ENCODE measurements at places on chromosomes 13 and 19.
A peak's percentile ranks its signal among the peaks of the same experiment; 100 is the strongest.

DNA sequence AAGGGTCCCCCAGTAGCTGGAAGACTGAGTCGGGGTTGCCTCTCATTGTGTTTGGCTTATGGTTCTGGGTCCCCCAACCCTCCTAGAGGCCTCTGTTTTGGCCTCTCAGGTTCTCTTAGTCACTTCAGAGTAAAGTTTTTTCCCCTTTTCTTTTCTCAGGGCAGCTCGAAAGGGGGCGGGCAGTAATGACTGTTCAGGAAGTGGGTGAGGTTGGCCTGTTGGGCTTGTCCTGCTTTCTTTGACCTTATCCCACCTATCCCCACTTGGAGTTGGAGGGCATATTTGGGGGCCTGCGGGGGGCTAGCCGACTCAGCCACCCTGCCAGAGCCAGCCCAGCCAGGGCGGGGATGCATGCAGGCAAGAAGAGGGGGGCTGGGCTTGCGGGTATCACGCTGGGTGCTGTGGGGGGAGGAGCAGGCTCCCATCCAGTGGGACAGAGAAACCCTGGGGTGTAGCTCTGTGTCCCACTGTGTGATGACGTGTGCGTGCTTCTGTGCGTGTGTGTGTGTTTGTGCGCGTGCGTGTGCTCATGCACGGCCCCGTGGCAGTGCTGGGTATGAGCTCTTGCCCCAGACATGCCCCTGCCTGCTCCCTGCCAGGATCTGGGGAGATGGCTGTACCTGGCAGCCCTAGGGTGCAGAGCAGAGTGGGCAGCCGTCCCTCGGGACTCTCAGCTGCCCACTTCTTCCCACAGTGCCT is 1.4 kb downstream of the CIC start:
- DNase-seq: peak; percentile 60

GRCh38 chr13:50074843-50075242 is 59.6 kb downstream of the KCNRG start:
- no peak for DNase-seq

DNA sequence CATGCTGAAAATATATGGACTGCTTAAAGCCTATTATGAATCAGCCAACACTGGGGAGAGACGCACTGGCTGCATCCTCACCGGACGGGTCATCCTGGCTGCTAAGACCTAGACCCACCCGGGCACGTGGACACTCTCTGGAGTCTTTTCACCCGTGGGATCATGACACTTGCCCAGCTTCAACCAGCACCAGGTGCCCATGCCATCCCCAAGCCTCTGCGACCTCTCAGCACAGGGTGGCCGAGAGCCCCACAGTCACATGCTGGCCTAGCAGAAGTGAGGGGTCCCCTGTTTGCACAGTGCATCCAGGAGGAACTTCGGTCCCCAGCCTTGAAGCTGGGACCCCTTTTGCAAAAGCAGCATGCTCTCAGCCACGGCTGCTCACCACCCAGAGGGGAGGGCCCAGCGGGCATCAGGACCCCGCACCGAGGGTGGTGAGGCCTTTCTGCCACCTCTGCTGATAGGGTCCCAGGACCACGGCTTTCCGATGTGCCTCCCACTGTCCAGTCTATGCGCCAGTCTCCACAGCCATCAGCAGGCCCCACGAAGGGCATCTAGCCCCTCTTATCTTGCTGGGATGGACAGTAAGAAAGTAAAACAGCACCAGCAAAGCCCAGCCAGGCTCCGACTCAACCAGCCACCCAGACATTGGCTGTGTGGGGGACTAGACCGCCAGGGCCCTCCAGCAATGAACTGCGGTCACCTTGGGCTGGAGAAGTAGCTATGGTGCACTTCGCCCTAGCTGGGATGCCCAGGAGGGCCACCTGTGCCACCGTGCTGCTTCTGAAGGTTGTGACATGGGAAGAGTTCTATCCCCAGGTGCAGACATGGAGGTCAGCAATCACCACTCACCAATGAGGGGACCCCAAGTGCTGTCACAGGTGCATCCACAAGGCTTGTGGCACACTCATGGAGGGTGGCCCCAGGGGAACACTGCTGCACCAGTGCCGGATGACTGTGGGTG is 73.1 kb downstream of the CEBPG start:
- peak; percentile 10 for DNase-seq

DNA sequence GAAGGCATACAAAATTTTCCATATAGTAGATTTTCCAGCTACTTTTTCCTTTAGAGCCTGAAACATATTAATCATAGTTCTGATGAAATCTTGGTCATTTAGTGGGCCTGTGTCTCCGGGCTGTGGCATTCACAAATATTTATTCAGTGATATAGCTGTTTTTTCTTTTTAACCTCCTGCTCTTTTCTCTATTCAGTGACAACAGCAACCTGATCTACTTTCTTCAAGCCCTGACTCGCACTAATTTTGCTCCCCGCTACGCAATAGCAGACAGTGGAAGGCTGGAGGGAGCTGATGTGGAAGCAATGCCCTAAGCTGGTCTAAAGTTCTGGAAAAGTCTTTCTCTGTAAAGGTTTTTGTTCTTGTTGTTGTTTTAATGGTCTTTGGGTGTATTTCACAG is 289.7 kb downstream of the SLITRK6 start:
- no peak for DNase-seq

DNA sequence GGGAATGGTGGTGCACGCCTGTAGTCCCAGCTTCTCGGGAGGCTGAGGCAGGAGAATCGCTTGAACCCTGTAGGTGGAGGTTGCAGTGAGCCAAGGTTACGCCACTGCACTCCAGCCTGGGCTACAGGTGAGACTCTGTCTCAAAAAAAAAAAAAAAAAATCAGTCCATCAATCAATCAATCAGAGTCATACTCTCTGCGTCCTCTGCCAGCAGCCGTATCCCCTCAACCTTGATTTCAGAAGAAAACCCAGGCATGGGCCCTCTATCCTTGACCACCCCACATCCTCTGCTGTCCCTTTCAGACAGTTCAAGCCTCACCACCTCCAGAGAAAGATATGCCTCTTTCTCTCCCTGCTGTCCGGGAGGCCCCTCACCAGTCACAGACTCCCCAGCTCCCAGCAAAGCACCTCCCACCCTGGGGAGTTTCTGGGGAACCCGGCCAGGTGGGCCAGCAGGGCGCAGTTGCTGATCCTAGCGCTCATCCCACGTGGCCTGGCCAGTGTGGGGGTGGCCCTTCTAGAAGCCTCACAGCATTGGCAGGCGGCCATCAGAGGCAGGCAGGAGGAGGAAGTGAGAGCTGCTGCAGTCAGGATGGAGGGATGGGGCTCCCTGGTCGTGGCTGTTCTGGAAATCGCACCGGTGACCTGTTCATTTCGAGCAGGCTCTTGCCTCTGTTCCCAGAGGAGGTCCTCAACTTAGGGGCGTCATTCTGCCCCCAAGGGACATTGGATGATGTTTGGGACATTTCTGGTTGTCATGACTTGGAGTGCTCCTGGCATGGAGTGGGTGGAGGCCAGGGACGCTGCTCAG is 10.2 kb upstream of the JSRP1 start:
- peak; percentile 85 for DNase-seq

GRCh38 chr13:99307648-99308339 is 595 bp upstream of the GPR183 start:
- no peak for DNase-seq

GRCh38 chr13:107376341-107377125 is 808.6 kb upstream of the ARGLU1 start:
- no peak for DNase-seq

- DNase-seq: peak; percentile 42
Observed at GRCh38 chr19:31351056-31351854, 2.0 kb upstream of the TSHZ3 start.
